ENCODE measurements at places on chromosomes 7 and 10.
A peak's percentile ranks its signal among the peaks of the same experiment; 100 is the strongest.

DNA sequence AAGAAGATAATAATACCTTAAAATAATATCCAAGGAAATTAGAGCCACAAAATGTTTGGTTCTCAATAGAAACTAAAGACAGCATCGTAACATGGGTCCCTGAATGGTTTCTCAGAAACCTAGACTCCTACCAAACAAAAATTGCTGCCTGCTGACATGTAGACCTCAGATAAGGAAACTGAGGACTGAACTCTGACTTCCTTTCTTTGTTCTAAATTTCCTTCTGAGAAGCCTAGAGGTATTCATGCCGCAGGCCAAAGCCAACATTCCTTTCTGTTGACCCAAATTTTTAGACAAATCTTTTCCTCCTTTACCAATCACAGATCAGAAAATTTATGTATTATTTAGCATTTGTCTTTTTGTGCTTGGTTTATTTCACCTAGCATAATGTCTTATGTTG is 816.7 kb upstream of the PHF14 start:
- DNase-seq, result no peak

- peak; percentile 58 for DNase-seq
These were observed 127.9 kb upstream of the PRSS58 start for GRCh38 chr7:142385491-142386340.

- no peak for DNase-seq
These were observed 56.7 kb downstream of the GNA12 start for GRCh38 chr7:2787251-2787951.

GRCh38 chr7:68787566-68787965 is 810.7 kb upstream of the AUTS2 start:
- no peak for DNase-seq

GRCh38 chr7:131016230-131016629 is 282.2 kb upstream of the KLF14 start:
- no peak for DNase-seq

DNA sequence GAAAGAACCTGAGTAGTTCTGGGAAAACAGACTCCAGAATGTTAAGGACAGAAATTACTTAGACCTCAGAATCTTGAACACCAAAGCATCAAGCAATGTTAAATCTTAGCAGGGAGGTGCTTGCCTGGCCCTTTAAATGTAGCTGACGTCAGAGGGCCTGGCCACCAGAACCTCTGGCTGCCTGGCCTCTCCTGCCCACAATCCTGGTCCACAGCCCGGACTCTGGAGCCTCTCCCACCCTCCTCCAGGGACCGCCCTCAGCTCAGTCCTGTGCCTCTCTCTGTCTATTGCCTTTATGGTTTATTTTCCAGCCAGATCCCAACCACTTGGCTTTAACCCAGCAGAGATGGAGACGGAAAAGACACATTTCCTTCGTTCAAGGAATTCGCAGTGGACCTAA is 42.2 kb upstream of the EGR2 start:
- no peak for DNase-seq

- no peak for DNase-seq
These were observed 92.4 kb downstream of the LRRN3 start for GRCh38 chr7:111183321-111183720.

DNA sequence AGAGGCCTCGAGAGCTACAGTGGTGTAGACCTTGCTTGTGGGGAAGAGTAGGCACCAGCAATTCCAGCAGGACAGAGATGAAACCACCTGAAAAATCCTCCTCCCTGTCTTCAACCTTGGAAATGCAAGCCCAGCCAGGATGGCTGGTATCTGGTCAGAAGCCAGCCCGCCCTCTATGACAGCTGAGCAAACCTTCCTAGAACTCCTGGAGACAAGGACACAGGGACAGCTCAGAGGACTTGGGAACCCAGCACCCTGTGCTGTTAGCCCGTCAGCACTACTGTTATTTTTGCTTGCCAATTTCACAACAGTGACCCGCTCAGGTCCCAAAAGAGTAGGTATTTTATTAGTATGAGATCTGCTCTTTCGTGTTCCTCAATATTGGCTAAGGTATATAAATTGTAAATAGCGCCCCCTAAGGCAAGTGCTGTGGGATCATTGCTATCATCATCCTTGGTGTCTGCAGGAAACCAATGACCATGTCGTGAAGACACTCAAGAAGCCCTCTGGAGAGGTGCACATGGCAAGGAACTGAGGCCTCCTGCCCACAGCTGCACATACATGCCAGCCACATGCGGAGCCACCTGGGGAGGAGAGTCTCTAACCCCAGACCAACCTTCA is 156.5 kb upstream of the CHST15 start:
- DNase-seq, result no peak

- no peak for DNase-seq
These were observed 293.1 kb downstream of the ZEB1 start for GRCh38 chr10:31612082-31612481.

GRCh38 chr7:139571190-139571589 is 47.7 kb downstream of the CLEC2L start:
- DNase-seq, result no peak

- no peak for DNase-seq
These were observed 76.3 kb upstream of the MRLN start for GRCh38 chr10:59829601-59830000.

DNA sequence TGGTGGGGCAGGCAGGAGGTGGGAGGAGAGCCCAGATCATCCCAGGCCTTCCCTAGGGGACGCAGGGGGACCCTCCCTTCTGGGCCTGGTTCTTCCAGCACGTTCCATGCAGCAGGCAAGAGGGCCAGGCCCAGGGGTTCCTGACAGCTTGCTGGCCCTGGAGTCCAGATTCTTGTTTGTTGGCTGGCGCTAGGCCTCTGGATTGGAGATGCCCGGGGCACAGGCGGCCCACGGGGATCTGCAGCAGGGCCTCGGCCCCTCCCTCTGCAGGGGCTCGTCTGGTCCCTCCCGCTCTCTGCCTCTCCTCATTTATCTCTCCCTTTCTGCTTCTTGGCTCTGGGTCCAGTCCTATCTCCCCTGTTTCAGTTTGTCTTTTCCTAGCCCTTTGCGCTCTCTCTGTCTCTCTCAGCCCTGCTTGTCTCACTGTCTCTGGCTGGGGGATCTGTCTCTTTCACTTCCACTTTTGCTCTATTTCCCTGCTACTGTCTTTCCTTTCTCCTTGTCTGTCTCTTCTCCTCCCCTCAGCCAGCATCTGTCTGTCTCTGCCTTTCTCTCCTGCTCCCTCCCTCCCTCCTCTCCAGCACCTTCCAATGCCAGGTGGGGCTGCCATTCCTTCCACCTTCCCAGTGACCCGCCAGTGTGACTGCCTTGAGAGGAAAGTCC is 1.1 kb upstream of the AQP1 start:
- DNase-seq, result no peak

GRCh38 chr7:131778601-131779000 is 222.2 kb upstream of the PODXL start:
- DNase-seq, result no peak

DNA sequence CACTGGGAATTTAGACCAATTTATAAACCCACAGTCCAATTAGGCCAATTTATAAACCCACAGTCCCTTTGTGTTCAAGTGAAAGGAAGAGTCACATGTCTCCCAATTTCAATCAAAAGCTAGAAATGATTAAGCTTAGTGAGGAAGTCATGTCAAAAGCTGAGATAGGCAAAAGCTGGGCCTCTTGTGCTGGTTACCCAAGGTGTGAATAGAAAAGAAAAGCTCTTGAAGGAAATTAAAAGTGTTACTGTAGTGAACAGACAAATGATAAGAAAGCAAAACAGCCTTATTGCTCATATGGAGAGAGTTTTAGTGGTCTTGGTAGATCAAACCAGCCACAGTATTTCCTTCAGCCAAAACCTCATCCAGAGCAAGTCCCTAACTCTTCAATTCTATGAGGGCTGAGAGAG is 245.0 kb downstream of the HDAC9 start:
- no peak for DNase-seq

GRCh38 chr10:59680199-59680598 is 29.5 kb downstream of the SLC16A9 start:
- no peak for DNase-seq

GRCh38 chr7:143073556-143073955 is 21.4 kb downstream of the OR6V1 start:
- no peak for DNase-seq

GRCh38 chr10:102781921-102782557 is 38.3 kb downstream of the WBP1L start:
- no peak for DNase-seq

- DNase-seq, result no peak
These were observed 1.4 kb upstream of the DRGX start for GRCh38 chr10:49397036-49397999.

Measured in nucleus accumbens (tissue), 56 donors.